Thoracic aorta endothelial cell (primary cell): ENCODE measurements at places on chromosomes 5 and 9. TPM values are rescaled to one million over a fixed set of nuclear protein-coding genes. Genes with fewer than 3 reads are reported as not detected.

TPD52L3 gene
- not detected in 2 replicates for total RNA-seq

TAF11L14 gene
- not detected in 2 replicates for total RNA-seq

ANKDD1B gene
- total RNA-seq = 0.14 and 0.27 TPM in 2 replicates

LAMC3 gene
- total RNA-seq = 0.13 and 0.22 TPM in 2 replicates

PIP5K1B gene
- total RNA-seq = not detected in 2 replicates

EGR1 gene
- total RNA-seq = 0.79 and 0.80 TPM in 2 replicates

EGFLAM gene
- total RNA-seq = 0.29 and 1.7 TPM in 2 replicates

HOMER1 gene
- 2.7 and 7.5 TPM in 2 replicates for total RNA-seq

HEXB gene
- total RNA-seq = 139 and 155 TPM in 2 replicates

GPX3 gene
- total RNA-seq = 4.7 and 15.5 TPM in 2 replicates

CCNI2 gene
- total RNA-seq = 0.22 TPM in 1 of 2 replicates, not detected in the other

GFRA3 gene
- total RNA-seq = not detected in 2 replicates

PARP8 gene
- total RNA-seq = 0.13 and 0.50 TPM in 2 replicates

SLC1A3 gene
- 1.1 TPM in 1 of 2 replicates, not detected in the other for total RNA-seq

STOML2 gene
- total RNA-seq = 182 and 192 TPM in 2 replicates

BTNL3 gene
- total RNA-seq = not detected in 2 replicates

SLC45A2 gene
- not detected in 2 replicates for total RNA-seq

PCDHGB7 gene
- total RNA-seq = 9.4 and 9.8 TPM in 2 replicates

EQTN gene
- total RNA-seq = not detected in 2 replicates

KCNMB1 gene
- total RNA-seq = 0.40 and 1.1 TPM in 2 replicates

NDUFAF2 gene
- total RNA-seq = 30.7 and 42.9 TPM in 2 replicates

MPDZ gene
- 77.3 and 79.4 TPM in 2 replicates for total RNA-seq

PKD2L2 gene
- total RNA-seq = not detected in 2 replicates

ANKRD55 gene
- total RNA-seq = 0.57 and 2.9 TPM in 2 replicates

ADGRD2 gene
- not detected in 2 replicates for total RNA-seq

PCDHGB3 gene
- 1.4 and 2.9 TPM in 2 replicates for total RNA-seq

ARL14EPL gene
- total RNA-seq = 0.07 and 0.27 TPM in 2 replicates
